M059J (cell line): ENCODE measurements at places on chromosomes 7 and 10. TPM values are rescaled to one million over a fixed set of nuclear protein-coding genes. Genes with fewer than 3 reads are reported as not detected.

The KIN gene
- total RNA-seq = 8.7 and 14.4 TPM in 2 replicates

The CABCOCO1 gene
- 0.96 and 3.6 TPM in 2 replicates for total RNA-seq

DNA sequence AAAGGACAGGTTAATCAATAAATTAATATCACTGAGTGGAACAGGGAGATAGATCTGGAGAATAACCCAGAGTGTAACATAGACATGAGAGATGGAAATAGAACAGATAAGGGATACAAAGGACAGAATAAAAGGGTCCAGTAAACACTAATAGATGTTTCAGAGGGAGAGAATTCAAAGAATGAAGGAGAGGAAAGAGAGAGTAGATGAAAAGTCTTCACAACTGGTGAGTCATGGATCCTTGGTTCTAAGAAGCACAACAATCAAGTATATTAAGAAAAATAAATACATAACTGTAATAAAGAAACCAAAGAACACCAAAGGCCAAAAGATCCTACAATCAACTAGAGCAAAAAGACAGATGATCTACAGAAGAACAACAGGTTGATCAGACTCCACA lies 66.3 kb downstream of the BEND7 start:
- no peak for DNase-seq

GRCh38 chr7:30761214-30762156 lies 9.6 kb downstream of the INMT start:
- DNase-seq = no peak

GRCh38 chr10:69748621-69749020 lies 53.1 kb upstream of the COL13A1 start:
- no peak for DNase-seq

DNA sequence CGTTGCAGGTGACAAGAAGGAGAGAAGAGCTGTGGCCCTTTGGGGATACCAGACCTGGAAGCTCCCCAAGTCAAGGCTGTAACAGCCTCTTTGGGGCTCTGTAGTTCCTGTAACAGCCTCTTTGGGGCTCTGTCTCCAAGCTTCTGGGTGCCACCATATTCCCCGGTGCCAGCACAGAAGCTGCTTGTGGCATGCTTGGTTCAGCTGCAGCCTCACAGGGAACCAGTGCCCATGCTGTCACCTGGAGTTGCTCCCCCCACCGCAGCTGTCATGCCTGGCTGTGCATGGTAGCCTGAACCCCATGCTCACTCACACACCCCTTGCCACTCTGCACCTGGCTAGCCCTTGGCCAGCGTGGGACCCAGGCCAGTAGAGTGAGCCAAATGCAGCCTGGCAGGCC lies 109.1 kb downstream of the ELAPOR2 start:
- DNase-seq = no peak

The PTPRN2 gene
- total RNA-seq = 2.2 and 2.3 TPM in 2 replicates

The AKR1C4 gene
- total RNA-seq = not detected in 2 replicates

DNA sequence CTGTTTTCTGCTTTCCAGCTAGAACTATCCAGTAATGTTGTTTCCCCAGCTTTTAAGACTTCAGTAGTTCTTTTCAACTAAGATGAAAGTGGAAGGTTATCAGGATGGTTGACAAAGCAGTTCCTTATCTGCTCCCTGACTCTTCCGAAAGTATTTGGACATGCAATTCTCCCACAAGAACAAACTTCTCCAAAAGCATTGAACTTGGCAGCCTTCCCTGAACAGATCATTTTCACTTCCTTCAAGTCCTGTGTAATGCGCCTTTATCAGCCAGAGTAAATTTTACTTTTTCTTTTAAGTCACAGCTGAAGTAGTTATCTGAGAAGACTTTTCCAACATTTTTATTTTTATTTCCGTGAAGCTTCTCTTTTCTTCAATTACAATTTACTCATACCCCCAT lies 39.7 kb downstream of the CDC14C start:
- peak; percentile 24 for DNase-seq

DNA sequence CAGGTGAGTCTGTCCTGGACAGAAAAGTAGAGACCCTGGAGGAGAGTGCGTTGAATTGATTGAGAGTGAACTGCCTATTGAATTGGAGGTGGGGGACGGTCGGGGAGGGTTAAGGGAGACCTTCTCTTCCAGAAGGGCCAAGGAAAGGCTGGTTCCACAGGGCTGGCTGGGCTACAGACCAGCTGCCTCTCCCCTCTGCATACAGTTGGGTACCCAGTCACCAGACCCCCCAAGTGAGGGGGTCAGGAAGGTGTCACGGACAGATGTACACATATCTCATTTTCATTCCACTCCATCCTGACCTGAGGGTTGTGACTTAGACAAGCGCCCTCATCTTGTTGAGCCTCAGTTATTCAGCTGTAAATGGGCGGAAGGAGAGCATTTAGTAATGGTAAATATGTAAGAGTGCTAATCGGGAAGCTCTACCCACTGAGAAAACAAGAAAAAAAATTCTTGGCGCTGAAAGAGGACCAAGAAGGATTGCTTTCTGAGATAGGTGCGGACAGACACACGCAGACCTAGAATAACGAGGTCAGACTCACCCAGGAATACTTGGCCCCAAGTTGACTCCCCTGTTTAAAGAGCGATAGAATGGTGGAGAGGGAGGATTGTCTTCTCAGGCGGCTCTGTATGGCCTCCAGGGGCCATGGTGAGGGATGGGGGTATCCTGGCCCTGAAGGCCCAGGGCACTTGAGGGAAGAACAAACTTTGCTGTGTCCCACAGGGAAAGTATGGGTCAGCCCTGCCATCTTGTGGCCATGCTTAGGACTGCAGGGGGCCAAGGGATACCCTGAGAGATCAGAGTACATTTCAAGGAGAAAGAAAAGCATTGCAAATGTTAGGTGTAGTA lies 7.2 kb upstream of the MBL2 start:
- peak; percentile 56 for DNase-seq

The RSPH10B gene
- total RNA-seq = not detected in 2 replicates

The LOXL4 gene
- total RNA-seq = 1.2 and 1.6 TPM in 2 replicates

DNA sequence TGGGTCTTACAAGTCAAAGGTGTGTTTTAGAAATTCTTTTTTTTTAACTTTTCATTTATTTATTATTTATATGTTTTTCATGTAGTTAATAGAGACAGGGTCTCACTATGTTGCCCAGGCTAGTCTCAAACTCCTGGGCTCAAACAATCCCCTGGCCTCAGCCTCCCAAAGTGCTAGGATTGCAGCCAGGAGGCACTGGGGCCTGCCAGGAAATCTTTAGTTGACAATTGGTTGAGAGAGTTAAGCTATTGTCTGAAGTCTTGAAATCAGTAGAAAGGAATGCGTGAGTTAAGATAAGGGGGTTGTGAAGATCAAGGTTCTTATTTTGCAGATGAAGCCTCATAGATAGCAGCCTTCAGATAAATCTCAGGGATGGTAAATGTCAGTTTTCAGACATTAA lies 245.4 kb upstream of the GALNT17 start:
- DNase-seq = no peak

The CFAP46 gene
- total RNA-seq = not detected in 2 replicates

The TPK1 gene
- total RNA-seq = 0.27 and 1.7 TPM in 2 replicates
